ENCODE measurements at places on chromosomes 4 and X.

DNA sequence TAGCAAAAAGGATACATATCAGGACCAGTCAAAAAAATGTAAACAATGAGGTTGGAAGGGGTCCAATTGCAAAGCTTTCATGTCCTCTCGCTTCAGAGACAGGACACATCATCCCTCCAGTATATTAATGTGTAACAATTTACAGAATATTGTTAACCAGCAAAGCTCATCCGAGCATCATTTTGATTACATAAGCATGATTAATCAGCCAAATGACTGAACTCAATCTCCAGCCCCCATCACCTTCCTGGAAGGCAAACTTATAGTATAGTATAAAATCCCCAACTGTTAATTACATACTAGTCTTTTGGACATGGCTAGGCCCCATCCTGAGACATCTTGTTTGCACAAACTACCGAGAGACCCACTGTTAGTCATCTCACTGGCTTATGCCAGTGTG, 77.6 kb upstream of the TRAM1L1 start:
- no peaks in the 10 kb centered on the region for H3K27me3 ChIP-seq
- H3K4me1 ChIP-seq = no peaks in the 10 kb centered on the region
- H3K36me3 ChIP-seq = no peaks in the 10 kb centered on the region
- no peak overlapping the region for H3K27ac ChIP-seq
- no peak overlapping the region for H3K4me3 ChIP-seq
- DNase-seq = no peak

DNA sequence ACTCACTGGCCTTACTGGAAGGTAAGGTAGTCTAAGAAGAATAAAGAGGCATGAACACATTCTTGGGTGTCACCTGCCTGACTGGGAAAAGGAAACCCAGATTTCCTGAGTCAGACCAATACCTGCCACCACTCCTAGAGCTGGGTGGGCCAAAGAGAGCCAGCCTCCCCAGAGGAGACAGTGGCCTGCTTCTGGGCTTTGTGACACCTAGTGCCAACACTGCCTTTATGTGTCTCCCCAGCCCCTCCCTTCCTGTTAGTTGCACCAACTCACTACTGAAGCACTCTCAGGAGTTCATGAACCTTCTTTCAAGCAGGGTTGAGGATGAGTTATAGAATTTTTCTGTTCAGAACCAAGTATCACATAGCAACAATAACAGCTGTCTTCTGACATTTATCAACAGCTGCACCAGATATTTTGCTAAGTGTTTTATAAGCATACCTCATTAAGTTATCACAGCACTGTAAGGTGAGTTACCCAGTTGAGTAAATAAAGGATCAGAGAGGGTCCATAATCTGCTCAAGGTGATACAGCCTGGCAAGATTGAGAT, 77.6 kb upstream of the ETNPPL start:
- no peaks in the 10 kb centered on the region for H3K36me3 ChIP-seq

- H3K27ac ChIP-seq = no peak overlapping the region
- H3K27me3 ChIP-seq = no peaks in the 10 kb centered on the region
- H3K4me3 ChIP-seq = no peak overlapping the region
- H3K36me3 ChIP-seq = no peaks in the 10 kb centered on the region
Measured at GRCh38 chr4:90027565-90027964, 99.6 kb upstream of the CCSER1 start.

DNA sequence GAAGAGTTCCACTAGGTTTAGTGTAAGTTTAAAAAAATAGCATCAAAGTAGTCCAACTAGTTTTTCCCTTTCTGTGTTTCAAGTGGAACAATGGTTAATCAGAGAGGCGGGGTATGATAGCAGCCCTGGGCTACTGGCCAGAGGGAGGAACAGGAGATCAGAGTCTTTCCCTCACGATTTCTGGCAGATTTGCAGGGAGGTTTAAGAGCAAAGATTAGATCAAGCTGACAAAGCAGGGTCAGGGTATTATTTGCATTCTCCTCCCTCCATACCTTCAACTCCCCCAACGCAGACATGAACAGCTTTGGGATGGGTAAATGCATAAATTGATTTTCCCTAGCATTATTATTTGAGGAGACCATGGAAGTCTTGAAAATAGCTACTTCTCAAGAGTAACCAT, 277.6 kb upstream of the DIAPH2 start:
- H3K4me1 ChIP-seq = peaks cover 8% of the 10 kb centered on the region
- H3K4me3 ChIP-seq = no peak overlapping the region
- no peaks in the 10 kb centered on the region for H3K27me3 ChIP-seq
- no peak overlapping the region for H3K27ac ChIP-seq
- DNase-seq = no peak

DNA sequence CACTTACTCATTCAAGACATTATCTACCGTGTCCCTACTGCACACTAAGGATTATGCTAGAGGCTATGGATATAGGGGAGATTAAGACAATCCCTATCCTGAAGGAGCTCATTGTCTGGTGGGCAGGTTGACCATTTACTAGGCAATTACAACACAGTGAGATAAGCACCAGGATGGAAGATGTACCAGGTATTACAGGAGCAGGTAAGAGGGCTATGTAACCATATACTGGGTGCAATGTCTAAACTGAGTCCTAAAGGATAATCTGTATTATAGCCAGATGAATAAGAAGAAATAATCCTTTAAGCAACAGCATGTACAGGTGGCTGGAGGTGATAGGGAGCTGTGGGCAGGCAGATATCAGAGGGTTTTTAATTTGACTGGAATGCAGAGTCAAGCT, 113.3 kb upstream of the TBC1D9 start:
- H3K27ac ChIP-seq = no peak overlapping the region
- no peaks in the 10 kb centered on the region for H3K36me3 ChIP-seq
- DNase-seq = no peak
- no peak overlapping the region for H3K4me3 ChIP-seq

- no peaks in the 10 kb centered on the region for H3K4me1 ChIP-seq
- no peaks in the 10 kb centered on the region for H3K27me3 ChIP-seq
- H3K36me3 ChIP-seq = no peaks in the 10 kb centered on the region
Measured at GRCh38 chrX:123121241-123121640, 62.8 kb upstream of the GRIA3 start.

Data from Panc1 (cell line).